ENCODE measurements at places on chromosomes 16 and 17.

DNA sequence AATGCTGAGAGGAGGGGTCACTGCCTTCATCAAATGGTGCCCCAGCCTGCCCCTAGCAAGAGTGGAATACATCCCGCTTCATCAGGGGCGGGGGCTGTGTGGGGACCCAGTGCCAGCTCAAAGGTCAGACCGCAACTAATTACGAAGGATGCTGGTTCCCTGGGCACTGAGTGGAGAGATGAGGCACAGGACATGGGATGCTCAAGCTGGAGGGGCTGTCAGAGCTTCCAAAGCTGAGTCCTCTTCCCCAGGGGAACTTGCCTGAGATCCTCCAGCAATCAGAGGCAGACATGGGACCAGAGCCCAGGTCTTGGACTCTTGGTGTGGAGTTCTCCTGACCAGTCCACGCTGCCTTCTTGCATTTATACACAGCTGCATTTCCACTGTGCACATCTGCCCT, 18.9 kb downstream of the UNC45B start:
- DNase-seq = no peak

GRCh38 chr16:19926449-19927390, 42.1 kb upstream of the GPRC5B start:
- DNase-seq = no peak

DNA sequence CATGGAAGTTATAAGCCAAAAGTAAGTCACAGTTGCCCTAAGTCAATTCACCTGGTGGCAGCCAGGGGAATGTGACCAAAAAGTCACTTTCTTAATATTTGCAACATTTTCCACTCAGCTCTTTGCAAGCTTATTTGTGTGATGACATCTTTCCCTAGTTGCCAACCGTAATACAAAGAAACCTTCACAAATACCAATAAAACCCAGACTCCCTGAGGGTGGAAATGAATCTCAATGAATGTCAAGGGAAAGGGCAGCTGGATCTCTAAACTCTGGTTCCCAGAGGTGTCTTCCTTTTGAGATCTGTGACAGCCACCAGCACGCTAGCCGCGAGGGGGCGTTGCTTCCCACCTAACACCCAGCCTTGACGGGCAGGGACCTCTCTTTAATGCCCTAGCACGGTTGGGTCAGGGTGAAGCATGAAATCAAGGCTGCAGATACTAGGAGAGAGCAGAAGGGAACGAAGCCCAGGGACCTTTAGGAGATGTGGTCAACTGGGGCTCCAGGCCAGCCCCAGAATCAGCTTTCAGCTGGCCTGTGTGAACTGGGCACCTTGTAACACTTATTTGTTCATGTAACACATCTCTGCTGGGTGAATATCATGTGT, 82.2 kb downstream of the CMC2 start:
- DNase-seq = no peak

- no peak for DNase-seq
Observed at GRCh38 chr17:59688008-59688407, 19.2 kb downstream of the PTRH2 start.

- no peak for DNase-seq
Observed at GRCh38 chr17:1726626-1727257, 2.2 kb downstream of the WDR81 start.

GRCh38 chr17:28507567-28508203, 1.5 kb downstream of the FOXN1 start:
- no peak for DNase-seq

GRCh38 chr16:52544703-52545102, 2.2 kb downstream of the TOX3 start:
- DNase-seq = no peak

DNA sequence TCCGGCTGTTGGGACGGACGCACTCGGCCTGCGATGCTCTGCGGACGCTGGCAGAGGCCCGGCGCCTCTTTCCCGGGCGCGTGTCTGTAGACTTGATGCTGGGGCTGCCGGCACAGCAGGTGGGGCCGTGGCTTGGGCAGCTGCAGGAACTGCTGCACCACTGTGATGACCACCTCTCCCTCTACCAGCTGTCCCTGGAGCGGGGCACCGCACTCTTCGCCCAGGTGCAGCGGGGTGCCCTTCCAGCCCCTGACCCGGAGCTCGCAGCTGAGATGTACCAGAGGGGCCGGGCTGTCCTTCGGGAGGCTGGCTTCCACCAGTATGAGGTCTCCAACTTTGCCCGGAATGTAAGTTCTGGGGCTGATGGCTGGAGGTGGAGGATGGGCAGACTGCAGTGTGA, 3.5 kb downstream of the RSAD1 start:
- DNase-seq = no peak

DNA sequence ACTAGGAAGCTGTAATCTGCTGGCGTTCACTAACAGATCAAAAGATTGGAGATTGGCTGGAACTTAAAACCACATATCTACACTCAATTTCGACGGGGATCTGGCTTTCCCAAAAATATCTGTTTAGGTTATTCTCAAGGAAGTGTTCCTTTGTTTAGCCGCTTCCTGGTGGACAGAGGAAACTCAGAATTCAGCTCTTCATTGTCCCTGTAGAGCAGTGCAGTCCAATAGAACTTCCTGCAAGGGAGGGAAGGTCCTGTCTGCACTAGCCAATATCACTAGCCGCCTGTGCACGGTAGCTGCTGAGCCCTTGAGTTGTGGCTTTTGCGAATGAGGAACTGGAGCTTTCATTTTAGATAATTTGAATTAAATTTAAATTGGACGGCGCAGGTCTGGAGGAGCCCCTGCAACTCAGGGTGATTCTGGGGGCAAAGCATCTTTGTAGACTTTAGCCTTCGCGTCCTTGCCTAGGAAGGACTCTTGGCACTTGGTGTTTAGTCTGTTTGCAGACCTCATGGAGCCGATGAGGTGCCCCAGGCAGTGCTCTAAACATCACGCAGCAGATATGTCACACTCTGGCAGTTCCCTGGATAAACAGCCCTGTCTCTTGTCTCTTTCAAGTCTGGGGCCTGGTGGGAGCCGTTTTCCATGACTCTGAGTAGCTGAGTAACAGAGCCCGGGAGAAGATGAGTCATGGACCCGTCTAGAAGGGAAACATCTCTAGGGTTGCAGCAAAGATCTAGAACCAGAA, 122.2 kb downstream of the CCDC182 start:
- no peak for DNase-seq

DNA sequence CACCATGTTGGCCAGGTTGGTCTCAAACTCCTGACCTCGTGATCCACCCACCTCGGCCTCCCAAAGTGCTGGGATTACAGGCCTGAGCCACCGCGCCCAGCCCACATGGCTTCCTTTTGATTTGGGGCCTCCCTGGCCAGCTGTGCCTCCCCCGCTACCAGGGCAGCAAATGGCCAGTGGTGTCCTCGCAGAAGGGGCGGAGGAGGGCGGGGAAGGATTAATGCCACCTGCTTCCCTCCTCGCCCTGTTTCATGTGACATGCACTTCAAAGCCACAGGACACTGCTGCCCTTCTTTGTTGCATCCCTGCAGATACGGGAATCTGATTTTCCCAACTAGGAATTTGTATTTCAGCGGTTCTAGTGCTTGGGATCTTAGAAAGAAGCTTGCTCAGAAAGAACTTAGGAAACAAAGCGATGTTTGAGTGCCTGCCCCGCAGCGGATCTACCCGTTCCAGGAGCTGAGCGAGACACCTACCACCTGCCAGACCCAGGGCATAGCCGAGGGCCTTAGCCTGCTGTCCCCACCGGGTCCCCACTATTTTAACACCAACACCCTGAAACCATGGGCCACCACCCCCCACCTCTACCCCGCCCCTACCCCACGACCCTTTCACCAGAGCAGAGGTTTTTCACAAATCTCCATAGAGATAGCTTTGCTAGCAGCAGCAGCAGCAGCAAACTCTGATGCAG, 37.7 kb upstream of the CCDC182 start:
- no peak for DNase-seq
